Brain (organoid and tissue), 16 donors: ENCODE measurements at places on chromosomes 1 and 21. TPM values are rescaled to one million over a fixed set of nuclear protein-coding genes. Genes with fewer than 3 reads are reported as not detected.

The A3GALT2 gene
- not detected for polyA plus RNA-seq

The NEK2 gene
- polyA plus RNA-seq = 24.4 TPM

The DAB1 gene
- 3.4 TPM for polyA plus RNA-seq

The ZSWIM5 gene
- 7.7 TPM for polyA plus RNA-seq

The PLA2G2A gene
- not detected for polyA plus RNA-seq

The SV2A gene
- 112 TPM for polyA plus RNA-seq

The CD52 gene
- 3.6 TPM for polyA plus RNA-seq

The FCRLA gene
- polyA plus RNA-seq = 0.58 TPM

The FAM89A gene
- 6.2 TPM for polyA plus RNA-seq
